ENCODE measurements at places on chromosomes 5 and 9.

- no peaks in the 10 kb centered on the region for H3K27me3 ChIP-seq
- H3K4me1 ChIP-seq, result no peaks in the 10 kb centered on the region
- no peak overlapping the region for H3K27ac ChIP-seq
- ATAC-seq, result peak; percentile 64
Observed at GRCh38 chr5:115735108-115735998, 81.1 kb downstream of the CDO1 start.

DNA sequence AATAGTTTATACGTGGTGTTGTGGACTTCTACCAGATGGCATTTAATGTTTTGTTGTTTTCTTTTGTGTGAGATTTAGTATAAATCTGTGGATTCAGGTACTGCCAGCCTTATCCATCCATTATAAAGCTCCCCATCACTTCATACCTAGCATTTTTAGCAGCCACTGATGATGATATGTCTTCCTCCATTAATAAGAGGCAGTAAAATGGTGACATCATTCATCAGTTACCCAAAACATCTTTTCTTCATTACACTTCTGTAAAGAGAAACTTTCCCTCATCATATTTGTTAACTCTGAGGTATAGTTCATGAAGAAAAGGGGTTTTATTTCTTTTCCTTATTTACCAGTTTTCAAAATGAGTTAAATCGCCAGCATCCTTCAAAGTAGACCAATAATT lies 19.4 kb downstream of the CHD1 start:
- H3K27ac ChIP-seq, result no peak overlapping the region
- H3K27me3 ChIP-seq, result no peaks in the 10 kb centered on the region
- H3K4me3 ChIP-seq, result no peak overlapping the region
- peaks cover 5% of the 10 kb centered on the region for H3K36me3 ChIP-seq
- no peak for ATAC-seq
- no peaks in the 10 kb centered on the region for H3K4me1 ChIP-seq

DNA sequence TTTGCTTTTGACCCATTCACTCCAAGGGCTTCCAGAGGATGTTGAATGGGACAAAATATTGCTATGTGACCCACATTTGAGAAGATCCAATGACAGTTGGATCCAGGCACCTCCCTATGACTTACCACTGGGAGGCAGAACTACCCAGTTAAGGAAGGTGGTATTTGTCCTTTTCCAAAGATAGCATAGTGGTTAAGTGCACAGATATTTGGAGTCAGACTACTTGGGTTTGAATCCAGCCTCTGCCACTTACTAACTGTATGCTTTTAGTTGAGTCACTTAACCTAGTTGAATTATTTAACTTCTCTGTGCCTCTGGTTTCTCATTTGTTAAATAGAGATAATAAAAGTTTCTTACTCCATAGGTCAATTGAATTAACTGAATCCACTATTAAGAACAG lies 74.5 kb upstream of the PALM2AKAP2 start:
- no peaks in the 10 kb centered on the region for H3K36me3 ChIP-seq
- no peaks in the 10 kb centered on the region for H3K4me1 ChIP-seq
- H3K27ac ChIP-seq, result no peak overlapping the region

- H3K4me1 ChIP-seq, result no peaks in the 10 kb centered on the region
- H3K4me3 ChIP-seq, result no peak overlapping the region
- no peaks in the 10 kb centered on the region for H3K36me3 ChIP-seq
- no peak for ATAC-seq
- no peak overlapping the region for H3K27ac ChIP-seq
Observed at GRCh38 chr5:41009232-41009631, 61.9 kb downstream of the MROH2B start.

DNA sequence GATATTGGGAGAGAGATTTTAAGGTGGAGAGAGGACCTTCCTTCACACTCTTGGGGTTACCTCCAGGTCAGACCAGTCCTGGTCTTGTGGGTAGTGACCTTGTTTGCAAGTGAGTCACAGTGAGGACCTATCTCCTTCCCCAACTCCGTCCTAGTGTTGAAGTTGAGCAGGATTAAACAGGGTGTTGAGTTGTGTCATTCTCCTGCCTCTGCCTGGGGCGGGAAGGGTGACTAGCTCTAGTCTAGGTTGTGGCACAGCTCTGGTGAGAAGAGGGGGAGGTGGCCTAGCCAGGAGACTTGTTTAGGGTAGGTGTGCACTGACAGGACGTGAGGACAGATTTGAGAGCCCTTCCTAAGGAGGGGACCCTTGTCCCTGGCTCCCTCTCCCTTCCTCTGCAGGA lies 119.6 kb upstream of the PITX1 start:
- no peak for ATAC-seq
- H3K4me3 ChIP-seq, result no peak overlapping the region
- H3K4me1 ChIP-seq, result no peaks in the 10 kb centered on the region
- H3K27me3 ChIP-seq, result no peaks in the 10 kb centered on the region
- no peak overlapping the region for H3K27ac ChIP-seq

GRCh38 chr5:106202035-106202434 lies 1468.7 kb downstream of the EFNA5 start:
- no peak for ATAC-seq
- no peaks in the 10 kb centered on the region for H3K36me3 ChIP-seq
- no peak overlapping the region for H3K27ac ChIP-seq
- H3K4me1 ChIP-seq, result no peaks in the 10 kb centered on the region

GRCh38 chr5:7078101-7078500 lies 317.8 kb upstream of the ADCY2 start:
- H3K4me1 ChIP-seq, result no peaks in the 10 kb centered on the region
- H3K4me3 ChIP-seq, result no peak overlapping the region
- H3K27ac ChIP-seq, result no peak overlapping the region
- no peaks in the 10 kb centered on the region for H3K36me3 ChIP-seq

GRCh38 chr9:21520501-21521228 lies 38.6 kb upstream of the IFNE start:
- H3K27ac ChIP-seq, result no peak overlapping the region
- ATAC-seq, result no peak
- no peaks in the 10 kb centered on the region for H3K27me3 ChIP-seq
- no peaks in the 10 kb centered on the region for H3K36me3 ChIP-seq
- H3K4me3 ChIP-seq, result no peak overlapping the region

DNA sequence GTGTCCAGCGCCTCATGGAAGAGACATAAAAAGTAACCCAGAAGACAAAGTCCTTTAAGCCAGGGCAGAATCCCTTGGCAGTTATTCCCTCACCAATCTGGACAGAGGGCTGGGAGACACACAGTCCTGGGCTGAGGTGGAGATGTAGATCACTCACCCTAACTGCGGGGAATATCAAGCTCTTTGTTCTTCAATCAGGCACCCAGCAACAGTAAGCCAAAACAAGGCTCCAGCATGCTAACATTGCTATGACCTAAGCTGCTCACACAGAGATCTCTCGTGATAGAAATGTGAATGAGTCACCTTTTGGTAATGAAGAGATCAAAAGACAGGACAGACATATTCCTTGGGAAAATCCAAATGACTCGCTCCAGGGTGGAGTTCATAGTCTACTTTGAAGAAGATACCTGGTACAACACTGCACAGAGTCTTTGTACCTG lies 101.3 kb downstream of the FBN2 start:
- no peak for ATAC-seq
- H3K27me3 ChIP-seq, result no peaks in the 10 kb centered on the region
